Heart right ventricle (tissue), 16 donors: ENCODE measurements at places on chromosomes 12 and 14. TPM values are rescaled to one million over a fixed set of nuclear protein-coding genes. Genes with fewer than 3 reads are reported as not detected.

The DRAM1 gene
- 4.3 TPM for polyA plus RNA-seq

The HCAR2 gene
- polyA plus RNA-seq: 0.45 TPM

The PARPBP gene
- polyA plus RNA-seq: 0.39 TPM

The PTPRO gene
- polyA plus RNA-seq: 0.42 TPM

The NUAK1 gene
- 10.8 TPM for polyA plus RNA-seq

The TPPP2 gene
- 0.75 TPM for polyA plus RNA-seq
